ENCODE measurements at places on chromosomes 5 and 9.

DNA sequence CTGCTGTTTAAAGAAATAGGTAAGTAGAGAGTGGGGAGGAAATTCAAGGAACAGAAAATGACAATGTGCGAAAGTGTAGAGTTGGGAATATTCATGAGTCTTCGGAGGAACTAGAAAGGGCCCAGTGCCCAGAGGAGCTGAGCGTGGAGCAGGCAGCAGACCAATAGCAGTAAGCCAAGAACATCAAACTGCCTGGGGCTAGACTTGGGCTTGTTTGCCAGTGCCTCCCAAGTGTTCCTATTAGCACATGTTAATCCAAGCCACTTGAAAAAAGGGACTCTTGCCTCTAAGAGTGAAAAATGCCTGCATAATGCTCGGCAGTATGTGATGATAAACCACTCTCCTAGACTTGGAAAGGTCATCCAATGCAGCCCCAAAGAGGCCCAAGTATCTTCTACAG lies 1.2 kb upstream of the TAL2 start:
- no peak for DNase-seq

DNA sequence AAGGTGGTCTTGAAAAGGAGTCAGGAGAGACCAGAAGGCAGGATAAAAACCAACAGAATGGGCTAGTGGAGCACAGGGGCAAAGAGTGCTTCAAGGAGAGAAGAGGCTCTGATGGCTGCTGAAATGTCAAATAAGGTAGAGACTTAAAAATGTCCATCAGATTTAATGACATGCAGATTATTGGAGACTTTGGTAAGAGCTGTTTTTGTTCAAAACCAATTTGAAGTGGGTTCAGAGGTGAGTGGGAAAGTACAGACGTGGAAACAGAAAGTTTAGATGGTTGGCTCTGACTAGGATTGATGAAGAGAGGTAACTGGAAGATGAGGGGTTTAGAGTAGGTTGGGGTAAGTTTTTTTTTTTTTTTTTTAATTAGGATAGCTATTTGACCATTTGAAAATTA lies 14.1 kb downstream of the SLC25A46 start:
- no peak for DNase-seq

- no peak for DNase-seq
These were observed 211.3 kb upstream of the PRR16 start for GRCh38 chr5:120252839-120253238.

DNA sequence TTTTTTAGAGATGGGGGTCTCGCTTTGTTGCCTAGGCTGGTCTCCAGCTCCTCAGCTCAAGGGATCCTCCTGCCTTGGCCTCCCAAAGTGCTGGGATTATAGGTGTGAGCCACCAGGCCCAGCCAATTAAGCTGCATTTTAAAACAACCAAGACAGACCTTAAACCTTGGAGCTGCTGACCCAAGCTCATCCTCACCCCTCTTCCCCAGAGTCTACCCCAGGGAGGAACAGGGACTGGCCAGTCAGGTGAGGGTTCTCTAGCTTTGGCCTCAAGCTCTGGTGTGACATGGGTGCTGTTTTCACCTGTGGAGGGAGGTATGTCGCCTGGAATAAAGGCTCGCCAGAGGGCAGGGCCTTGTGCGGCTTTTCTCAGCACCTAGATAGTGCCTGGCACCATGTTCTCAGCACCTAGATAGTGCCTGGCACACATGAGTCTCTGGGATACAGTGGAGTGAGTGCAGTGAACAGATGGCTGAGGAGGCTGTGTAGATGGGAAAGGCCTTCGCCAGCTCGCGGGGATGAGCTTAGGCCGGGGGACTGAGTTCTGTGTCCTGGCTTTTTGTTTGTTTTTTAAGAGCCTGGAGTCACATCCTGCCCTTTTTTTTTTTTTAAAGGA lies 7.4 kb downstream of the CDK9 start:
- DNase-seq: no peak

DNA sequence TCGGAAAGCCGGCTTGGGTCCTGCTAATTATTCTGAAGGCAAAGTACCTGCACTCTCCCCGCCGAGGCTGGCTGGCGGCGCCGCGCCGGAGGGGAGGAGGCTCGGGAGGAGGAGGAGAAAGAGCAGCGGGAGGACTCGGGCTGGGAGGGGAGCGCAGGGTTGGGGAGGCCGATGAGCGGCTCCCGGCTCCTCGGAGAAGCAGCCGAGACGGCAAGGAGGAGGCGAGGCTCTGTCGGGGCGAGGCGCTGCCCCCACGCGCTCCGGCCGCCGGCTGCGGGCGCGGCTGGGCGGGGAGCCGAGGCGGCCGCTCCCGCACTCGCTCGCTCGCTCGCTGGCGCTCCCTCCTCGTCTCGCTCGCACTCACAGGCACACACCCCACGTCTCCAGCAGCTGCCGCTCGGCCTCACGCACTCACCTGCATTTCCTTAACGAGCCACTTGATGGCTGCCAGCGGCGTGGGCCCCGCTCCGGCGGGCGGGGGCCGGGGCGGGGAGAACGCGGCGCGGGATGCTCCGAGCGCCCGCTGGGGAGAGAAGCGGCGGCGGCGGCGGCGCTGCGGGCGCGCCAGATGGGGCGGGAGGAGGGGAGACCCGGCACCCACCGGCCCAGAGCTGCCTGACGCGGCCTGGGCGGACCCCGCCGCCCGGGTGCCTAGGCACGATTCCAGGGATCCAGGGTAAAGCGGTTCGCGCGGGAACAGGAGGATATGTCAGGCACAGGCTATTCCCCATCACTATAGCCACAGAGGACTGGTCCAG lies at the start of gene PTPRD:
TSS of gene PTPRD (minus strand) at position 362 of the 758 bp plus-strand sequence.
- DNase-seq: no peak

DNA sequence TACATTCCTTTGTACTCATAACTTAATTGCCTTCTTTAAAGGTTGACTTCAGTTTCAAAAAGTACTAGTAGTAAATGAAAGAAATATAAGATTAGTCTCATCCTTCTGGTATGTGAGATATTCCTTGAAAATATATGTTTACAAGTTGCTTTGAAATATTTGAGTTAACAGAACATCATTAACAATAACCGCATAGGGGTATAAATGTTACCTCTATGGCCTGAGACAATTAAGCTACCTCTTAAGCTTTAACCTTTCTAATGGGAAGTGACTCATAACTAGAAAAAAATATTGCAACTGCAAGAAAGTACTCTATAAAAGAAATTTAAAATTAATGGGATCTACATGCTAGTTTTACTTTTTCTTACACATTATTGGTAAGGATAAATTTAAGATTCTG lies 399.0 kb downstream of the CDH10 start:
- DNase-seq: no peak

DNA sequence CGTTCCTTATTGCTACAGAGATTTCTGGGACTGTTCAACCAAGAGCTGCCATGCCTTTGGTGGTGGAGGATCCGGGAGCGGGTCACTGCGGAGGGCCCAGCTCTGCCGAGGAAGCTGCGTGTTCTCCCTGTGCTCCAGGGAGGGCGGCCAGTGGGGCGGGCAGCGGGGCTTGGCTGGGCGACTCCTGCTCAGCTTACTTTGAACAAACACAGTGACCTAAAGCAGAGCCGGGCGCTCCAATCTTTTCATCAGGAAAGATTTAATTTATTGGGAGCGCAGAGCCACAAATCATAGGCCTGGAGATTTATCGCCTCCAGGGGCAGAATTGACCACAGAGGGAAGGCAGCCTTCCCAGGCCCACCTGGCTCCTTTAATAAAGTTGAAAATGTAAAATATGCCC lies 27.7 kb downstream of the LHX3 start:
- no peak for DNase-seq

DNA sequence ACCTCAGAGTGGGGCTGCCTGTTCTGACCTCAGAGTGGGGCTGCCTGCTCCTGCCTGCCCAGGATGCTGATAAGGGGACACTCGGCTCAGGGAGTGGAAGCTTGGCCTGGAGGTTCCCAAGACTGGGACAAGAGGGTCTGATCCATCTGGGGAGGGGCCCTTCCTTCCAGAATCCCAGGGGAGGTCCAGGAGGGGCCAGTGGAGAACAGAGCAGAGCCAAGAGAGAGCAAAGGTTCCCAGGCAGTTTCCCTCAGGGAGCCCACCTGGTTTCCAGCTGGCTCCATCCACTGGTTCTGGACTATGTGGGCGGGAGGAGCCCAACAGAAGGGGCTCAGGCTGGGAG lies 49.1 kb upstream of the RNU6ATAC start:
- DNase-seq: no peak

DNA sequence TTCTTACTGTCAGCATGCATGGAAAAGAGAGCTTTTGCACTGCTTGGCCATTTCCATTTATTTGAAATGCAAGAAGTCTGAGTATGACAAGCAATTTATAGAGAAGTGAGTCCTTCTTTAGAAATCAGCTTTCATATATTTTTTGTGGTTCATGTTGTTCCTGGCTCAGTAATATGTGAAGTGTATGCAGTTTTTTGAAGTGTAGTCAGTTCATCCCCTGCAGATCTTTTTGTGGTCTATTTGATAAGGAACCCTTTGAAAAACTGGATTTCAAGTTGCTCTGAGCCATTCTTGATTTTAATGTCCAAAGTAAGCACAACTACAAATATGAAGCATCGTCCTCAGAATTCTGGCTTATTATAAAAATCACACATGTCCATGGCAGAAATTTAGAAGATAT lies 294.1 kb upstream of the SMC2 start:
- DNase-seq: no peak

GRCh38 chr9:131731644-131732043 lies 8.2 kb downstream of the RAPGEF1 start:
- DNase-seq: no peak

DNA sequence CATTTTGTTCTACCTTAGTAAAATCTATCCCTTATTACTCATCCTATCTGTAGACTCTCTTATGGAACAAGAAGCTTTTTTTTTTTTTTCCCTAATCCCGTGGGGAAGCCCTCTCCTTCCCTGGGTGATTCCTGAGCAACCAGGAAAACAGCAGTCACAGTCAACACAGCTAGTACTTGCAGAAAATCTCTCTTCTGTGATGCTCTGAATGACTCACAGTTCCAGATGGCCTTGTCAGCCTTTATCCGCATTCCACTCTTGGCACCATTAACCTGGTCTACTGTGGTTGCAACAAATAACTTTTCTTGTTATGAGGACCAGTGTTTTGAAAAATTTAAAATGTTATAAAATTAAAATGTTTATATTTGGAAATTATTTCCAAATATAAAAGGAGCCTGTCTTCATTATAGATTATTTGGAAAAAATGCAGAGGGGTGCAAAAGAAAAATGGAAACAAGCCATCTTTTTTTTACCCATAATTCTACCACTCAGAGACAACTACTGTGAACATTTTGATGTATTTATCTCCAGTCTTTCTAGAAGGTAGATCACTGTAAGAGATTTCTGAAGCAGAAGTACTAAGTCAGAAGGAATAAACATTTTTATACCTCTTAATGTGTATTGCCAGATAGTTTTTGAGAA lies 486.7 kb downstream of the RAB3C start:
- no peak for DNase-seq

- no peak for DNase-seq
These were observed 12.5 kb downstream of the TRIM7 start for GRCh38 chr5:181192337-181193046.

GRCh38 chr5:42274913-42275312 lies 148.3 kb upstream of the GHR start:
- no peak for DNase-seq

DNA sequence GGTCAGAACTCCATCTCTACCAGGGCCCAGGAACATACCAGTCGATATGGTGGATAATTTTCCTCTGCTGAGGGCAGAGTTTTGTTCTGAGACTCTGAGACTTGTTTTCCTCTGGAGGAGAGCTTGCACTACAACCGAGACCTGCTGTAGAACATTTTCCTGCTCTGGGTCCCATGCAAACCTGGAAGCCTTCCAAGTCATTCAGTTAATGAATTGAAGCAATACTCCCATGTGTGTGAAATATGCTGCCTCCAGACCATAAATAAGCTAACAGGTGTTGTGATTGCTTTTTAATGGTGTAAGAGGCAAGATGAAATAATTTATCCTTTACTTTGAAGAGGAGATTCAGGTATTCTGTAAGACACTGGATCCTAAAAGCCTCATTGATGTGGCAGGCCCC lies 372.8 kb downstream of the TMEM167A start:
- no peak for DNase-seq

- DNase-seq: no peak
These were observed 672.9 kb upstream of the GRAMD2B start for GRCh38 chr5:125750147-125750860.

DNA sequence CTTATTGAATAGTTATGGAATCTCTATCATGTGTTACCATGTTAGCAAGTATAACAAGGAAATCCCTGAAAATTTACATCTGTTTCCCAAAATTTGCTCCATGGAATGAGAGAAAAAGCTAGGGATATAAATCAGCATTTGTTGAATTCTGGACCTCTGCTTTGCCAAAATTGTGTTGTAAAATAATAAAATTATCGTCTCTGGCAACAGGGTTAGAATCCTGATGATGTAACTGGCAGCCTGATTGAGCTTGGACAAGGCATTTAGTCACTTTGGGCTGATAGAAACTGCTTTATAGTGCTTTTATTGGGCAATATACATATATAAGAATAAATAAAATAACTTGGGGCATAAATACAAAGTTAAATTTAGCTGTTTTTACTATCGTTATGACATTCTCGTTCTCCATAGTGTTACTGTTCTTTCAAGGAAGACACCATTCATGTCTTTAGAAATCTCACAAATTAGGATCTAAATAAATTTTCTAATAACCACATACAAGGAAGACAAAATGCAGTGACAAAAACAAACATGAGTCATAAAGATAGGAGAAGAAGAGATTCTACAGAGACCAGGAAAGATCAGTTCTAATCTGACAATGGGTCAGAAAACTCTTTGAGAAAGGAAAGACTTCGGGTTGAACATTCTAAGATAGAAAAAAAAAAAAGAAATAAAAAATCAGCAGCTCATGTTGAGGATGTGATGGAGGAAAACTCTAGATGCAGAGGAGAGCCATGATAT lies 145.0 kb upstream of the CDH10 start:
- no peak for DNase-seq

DNA sequence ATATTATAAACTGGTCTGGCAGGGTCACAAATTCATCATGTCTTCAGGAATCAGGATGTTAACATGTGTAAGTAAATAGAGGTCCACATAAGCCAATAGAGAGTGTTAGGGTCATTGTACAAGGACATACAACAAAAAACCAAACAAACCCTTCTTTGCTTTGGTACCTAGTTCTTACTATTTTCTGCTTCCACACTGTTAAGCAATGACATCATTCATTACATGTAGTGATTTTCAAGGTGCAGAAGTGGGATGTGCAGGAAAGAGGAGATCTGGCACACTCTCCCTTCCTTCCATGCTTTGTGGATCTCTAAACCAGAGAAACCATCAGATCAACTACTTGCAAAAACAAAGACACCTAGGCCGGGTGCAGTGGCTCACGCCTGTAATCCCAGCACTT lies 184.1 kb downstream of the RAPGEF6 start:
- DNase-seq: no peak

GRCh38 chr9:126150411-126151030 lies 176.1 kb upstream of the MVB12B start:
- DNase-seq: no peak

DNA sequence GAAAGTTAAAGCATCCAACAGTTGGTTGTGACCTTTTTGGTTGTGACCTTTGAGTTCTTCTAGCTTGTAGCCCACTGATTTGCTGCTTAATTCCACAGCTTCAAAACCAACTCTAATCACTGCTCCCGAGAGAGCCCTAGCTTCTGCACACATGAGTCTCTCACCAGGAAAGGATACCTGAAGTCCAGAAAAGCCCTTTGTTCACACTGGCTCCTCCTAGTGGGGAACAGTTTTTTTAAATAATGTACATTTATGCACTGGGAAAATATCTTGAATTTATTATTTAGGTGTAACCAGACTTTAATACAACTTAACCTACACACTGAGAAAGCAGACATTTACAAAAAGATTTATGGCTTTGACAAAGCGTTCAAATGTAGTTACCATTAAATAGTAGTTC lies 120.2 kb upstream of the CCDC152 start:
- no peak for DNase-seq

- DNase-seq: no peak
These were observed 28.7 kb downstream of the PTTG1 start for GRCh38 chr5:160450164-160450932.
